Esophagus squamous epithelium (tissue), 5 donors: ENCODE measurements at places on chromosomes 3 and 15.

GRCh38 chr15:53401503-53401902, 358.0 kb downstream of the WDR72 start:
- H3K27ac ChIP-seq, result no peak overlapping the region
- no peak for DNase-seq
- H3K27me3 ChIP-seq, result no peaks in the 10 kb centered on the region
- H3K4me3 ChIP-seq, result no peak overlapping the region
- H3K4me1 ChIP-seq, result no peaks in the 10 kb centered on the region

- H3K27me3 ChIP-seq, result no peaks in the 10 kb centered on the region
- H3K4me1 ChIP-seq, result peaks cover 4% of the 10 kb centered on the region
- no peaks in the 10 kb centered on the region for H3K36me3 ChIP-seq
These were observed 95.3 kb downstream of the ITPR1 start for GRCh38 chr3:4588466-4588865.

GRCh38 chr3:182605882-182606611, 187.3 kb upstream of the ATP11B start:
- H3K27me3 ChIP-seq, result no peaks in the 10 kb centered on the region
- no peak overlapping the region for H3K4me3 ChIP-seq
- peak overlapping the region; percentile 72 for H3K27ac ChIP-seq

DNA sequence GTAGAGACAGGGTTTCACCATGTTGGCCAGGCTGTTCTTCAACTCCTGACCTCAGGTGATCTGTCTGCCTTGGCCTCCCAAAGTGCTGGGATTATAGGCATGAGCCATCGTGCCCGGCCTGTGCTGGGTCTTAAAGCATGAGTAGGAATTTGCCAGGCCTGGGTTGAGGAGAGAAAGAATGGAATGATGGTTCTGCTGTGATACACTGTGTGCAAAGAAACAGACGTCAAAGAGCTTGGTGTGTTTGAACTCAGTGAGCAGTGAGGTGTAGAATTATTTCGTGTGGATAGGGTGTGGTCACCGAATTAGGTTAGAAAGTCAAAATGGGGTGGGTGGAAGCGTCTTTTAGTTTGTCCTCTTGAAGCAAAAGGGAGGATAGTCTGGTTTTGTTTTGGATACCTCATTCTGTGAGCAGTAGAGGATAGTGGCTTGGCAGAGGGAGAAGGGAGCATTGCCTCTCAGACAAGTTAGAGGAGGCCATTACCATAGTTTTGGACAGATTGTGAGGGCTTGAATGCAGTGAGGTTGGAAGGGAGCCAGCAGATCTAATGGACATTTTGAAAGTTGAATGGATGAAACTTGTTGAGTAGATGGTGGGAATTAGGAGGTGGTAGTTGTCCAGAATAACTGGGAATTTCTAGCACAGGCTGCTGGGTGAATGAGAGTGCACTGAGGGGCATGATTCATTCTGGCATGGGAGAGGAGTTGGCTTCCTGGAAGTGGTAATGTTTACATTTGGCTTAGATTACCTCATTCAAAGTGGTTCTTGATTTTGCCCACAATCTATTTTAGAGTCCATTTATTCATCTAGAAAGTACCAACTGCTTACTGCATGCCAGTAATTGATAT, 27.2 kb downstream of the AKAP13 start:
- H3K4me1 ChIP-seq, result peaks cover 79% of the 10 kb centered on the region
- no peaks in the 10 kb centered on the region for H3K27me3 ChIP-seq
- H3K27ac ChIP-seq, result peak overlapping the region; percentile 69
- no peaks in the 10 kb centered on the region for H3K36me3 ChIP-seq

- H3K27ac ChIP-seq, result no peak overlapping the region
- peaks cover 45% of the 10 kb centered on the region for H3K27me3 ChIP-seq
- DNase-seq, result no peak
- peaks cover 26% of the 10 kb centered on the region for H3K4me1 ChIP-seq
- no peaks in the 10 kb centered on the region for H3K36me3 ChIP-seq
These were observed 5.1 kb downstream of the ONECUT1 start for GRCh38 chr15:52784799-52785671.

DNA sequence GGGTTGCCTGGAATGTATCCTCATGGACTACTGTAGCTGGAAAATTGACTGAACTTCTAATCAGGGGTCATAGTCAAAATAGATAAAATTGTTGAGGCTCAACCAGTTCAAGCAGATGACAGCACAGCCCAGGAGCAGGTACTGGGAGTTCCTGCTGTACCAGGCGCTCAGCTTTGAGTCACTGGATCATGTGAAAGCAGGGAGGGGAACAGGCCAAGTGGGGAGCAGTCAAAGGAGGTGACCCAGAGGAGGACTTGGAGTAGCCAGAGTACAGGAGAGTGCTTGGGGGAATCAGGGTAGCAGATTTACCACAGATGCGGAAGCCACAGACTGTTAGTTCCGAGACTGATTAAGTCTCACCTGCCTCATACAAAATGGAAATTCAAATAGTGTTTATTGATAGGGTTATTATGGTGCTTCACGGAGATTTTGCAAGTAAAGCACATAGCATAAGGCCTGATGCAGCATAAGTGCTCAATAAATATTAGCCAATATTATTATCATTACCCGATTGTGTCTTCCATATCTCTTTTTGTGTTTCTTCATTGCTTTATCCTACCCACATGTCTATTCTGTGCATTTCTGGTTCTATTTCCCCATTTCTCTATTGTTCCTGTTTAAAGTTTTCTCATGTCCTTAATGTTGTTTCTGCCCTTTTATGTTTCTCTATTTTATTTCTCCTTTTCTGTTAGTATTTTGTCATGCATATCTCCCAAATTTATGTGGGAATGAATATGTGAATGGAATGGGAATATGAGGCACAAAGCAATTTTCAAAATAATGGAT, 369.2 kb upstream of the MCTP2 start:
- no peak overlapping the region for H3K4me3 ChIP-seq
- H3K36me3 ChIP-seq, result no peaks in the 10 kb centered on the region
- H3K4me1 ChIP-seq, result no peaks in the 10 kb centered on the region
- H3K27me3 ChIP-seq, result no peaks in the 10 kb centered on the region
- H3K27ac ChIP-seq, result peak overlapping the region; percentile 75

DNA sequence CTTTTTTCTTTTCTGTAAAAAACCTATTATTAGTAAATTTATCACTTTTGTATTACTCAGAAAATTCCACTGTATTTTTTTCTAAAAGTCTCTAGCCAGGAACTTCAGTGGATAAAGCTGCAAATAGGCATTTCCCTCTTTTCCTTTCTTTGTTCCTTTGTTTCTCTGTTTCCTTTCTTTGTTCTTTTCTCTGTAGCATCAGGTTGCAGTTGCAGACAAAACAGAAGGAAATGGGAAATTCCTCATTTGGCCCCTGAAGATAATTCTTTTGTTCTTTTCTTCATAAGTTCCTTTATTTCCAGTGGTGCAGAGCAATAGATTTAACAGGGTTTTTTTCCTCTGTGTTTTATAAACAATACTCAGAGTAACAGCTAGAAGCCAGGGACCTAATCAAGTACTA, 416.5 kb downstream of the TBL1XR1 start:
- H3K27ac ChIP-seq, result no peak overlapping the region
- H3K36me3 ChIP-seq, result no peaks in the 10 kb centered on the region
- no peak for DNase-seq
- H3K4me3 ChIP-seq, result no peak overlapping the region
- no peaks in the 10 kb centered on the region for H3K27me3 ChIP-seq

GRCh38 chr15:79394231-79394630, 37.9 kb upstream of the MINAR1 start:
- no peaks in the 10 kb centered on the region for H3K36me3 ChIP-seq
- H3K4me1 ChIP-seq, result no peaks in the 10 kb centered on the region
- no peak overlapping the region for H3K4me3 ChIP-seq
- H3K27me3 ChIP-seq, result no peaks in the 10 kb centered on the region
- no peak for DNase-seq
- no peak overlapping the region for H3K27ac ChIP-seq

- H3K27me3 ChIP-seq, result no peaks in the 10 kb centered on the region
- H3K4me1 ChIP-seq, result peaks cover 69% of the 10 kb centered on the region
- peaks cover 4% of the 10 kb centered on the region for H3K36me3 ChIP-seq
- H3K4me3 ChIP-seq, result peak overlapping the region; percentile 83
- no peak for DNase-seq
These were observed 1.4 kb downstream of the PLEKHO2 start for GRCh38 chr15:64842986-64843561.

DNA sequence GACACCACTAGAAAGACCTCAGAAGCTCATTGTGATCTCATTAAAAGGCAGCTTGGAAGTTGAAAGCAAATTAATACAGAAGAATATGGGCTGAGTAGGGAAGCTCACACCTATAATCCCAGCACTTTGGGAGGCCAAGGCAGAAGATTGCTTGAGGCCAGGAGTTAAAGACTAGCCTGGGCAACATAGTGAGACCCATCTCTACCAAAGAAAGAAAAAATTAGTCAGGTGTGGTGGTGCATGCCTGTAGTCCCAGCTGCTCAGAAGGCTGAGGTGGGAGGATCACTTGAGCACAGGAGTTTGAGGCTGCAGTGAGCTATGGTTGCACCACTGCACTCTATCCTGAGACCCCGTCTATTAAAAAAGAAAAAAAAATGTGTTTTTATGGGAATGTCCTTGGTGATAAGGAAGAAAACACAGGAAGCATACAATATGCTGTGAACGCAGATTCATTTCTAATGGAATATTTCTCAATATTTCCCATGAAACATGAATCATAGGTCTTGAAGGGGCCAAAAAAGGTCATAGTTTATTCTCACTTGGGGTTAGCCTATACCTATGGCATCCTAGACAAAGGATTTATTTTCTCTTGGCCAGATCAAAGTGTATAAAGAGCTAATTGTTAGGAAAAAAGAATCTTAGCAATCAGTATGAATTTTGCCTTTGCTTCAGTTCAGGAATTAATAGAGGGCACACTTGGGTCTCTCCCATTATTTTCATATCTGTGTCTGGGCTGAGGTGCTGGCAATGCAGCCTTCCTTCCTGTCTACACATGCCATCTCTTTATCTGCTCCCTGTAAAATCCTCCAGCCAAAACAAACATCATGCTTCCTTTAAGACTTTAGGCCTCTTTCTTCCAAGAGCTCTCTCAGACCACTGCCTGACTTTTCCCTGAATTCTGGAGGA, 98.2 kb downstream of the FNDC3B start:
- H3K36me3 ChIP-seq, result no peaks in the 10 kb centered on the region
- H3K27me3 ChIP-seq, result no peaks in the 10 kb centered on the region
- H3K4me1 ChIP-seq, result peaks cover 24% of the 10 kb centered on the region
- no peak for DNase-seq
- H3K4me3 ChIP-seq, result no peak overlapping the region
- peak overlapping the region; percentile 56 for H3K27ac ChIP-seq

DNA sequence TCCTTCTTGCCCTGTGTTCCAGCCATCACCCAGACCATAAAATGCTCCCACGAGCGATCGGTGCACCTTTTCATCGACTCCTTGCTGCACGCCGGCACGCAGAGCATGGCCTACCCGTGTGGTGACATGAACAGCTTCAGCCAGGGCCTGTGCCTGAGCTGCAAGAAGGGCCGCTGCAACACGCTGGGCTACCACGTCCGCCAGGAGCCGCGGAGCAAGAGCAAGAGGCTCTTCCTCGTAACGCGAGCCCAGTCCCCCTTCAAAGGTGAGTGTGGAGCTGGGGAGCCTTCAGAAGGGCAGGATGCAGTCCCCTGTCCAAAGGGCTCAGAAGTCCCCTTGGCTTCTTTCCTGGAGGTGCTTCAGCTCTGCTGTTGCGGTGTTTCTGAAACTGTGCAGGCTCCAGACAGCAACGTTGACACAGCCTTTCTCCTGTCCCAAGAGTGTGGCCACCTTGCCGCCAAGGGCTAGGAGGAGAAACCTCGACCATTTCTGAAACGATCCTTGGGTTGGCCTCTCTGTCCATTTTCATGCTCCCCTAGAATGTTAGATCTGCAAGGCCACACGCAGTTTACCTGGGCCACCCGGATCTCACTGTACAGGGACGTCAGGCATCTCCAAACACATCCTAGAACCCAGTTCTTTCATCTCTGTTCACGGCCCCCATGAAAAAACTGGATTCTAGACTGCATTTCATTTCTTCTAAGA, 116.7 kb downstream of the LIPC start:
- peaks cover 21% of the 10 kb centered on the region for H3K4me1 ChIP-seq
- no peak overlapping the region for H3K27ac ChIP-seq

DNA sequence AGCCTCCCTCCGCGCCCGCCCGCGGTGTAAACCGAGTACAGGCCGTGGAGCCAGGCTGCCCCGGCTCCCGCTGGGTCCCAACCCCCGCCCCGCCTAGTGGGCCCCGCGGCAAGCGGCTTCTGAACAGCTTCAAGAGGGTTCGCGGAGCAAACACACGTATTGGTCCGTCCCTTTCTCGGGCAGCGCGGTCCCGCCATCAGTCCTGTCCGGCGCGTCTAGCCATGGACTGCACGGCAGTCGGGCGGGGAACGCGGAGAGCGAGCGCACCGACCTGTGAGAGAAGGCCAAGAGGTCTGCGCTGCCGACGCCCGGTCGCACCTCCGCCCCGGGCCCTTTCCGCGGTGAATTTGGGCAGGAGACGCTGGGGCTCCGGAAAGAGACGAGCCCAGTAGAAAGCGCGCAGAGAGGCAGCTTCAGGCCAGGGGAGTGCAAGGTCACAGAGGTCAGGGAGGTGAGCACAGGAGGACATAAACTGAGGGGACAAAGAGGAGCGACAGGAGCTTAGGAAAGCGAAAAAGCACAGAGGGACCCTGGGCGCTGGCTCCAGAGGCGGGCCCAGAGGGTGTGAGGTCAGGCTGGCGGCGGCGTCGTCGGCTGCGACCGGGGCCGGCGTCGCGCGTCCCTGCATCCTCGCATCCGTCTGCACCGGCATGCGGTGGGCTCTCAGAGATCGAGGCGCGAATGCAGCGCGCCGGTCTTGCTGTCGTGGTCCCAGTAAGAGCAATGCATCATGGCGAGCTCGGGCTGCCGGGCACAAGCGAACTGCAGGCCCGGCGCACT, 1.8 kb downstream of the FOXL2 start:
- H3K36me3 ChIP-seq, result no peaks in the 10 kb centered on the region
- H3K27me3 ChIP-seq, result peaks cover 37% of the 10 kb centered on the region
- no peak overlapping the region for H3K27ac ChIP-seq
- peaks cover 45% of the 10 kb centered on the region for H3K4me1 ChIP-seq
- no peak for DNase-seq
- H3K4me3 ChIP-seq, result no peak overlapping the region

DNA sequence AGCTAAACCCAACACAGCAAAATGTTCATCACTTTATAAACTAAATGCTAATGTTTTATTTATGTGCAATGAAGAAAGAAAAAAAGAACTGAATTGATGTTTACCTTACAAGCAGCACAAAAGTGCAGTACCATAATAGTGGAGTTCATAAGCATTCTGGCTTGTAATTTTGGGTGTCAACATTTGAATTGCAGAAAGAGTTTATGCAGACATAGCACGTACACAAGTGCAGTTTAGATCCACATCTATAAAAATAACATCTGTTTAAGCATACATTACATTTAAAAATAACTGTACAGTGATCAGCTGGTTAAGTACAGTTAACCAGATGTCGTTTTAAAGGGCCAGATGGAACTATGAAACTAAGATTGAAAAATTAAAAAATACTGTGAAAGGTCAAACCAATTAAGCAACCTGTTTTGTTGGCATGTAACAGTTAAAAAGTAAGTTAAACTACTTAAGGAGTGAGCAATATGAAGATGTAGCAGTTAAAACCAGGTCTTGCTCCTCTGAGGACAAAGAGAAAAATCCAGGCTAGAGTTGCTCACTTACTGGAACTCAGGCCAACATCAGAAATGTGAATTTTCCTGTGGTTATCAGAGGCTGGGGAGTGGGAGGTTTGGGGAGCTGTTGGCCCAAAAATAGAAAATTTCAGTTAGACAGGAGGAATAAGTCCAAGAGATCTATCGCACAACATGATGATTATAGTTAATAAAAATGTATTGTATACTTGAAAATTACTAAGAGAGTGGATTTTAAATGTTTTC, 204.9 kb upstream of the MDFIC2 start:
- H3K27ac ChIP-seq, result no peak overlapping the region
- no peaks in the 10 kb centered on the region for H3K4me1 ChIP-seq

- no peak overlapping the region for H3K4me3 ChIP-seq
- H3K27ac ChIP-seq, result no peak overlapping the region
- no peaks in the 10 kb centered on the region for H3K4me1 ChIP-seq
- no peak for DNase-seq
- peaks cover 75% of the 10 kb centered on the region for H3K36me3 ChIP-seq
These were observed 110.3 kb downstream of the HCN4 start for GRCh38 chr15:73258271-73259108.
